Diencephalon (tissue), 1 donor: ENCODE measurements at places on chromosomes 2 and 18. TPM values are rescaled to one million over a fixed set of nuclear protein-coding genes. Genes with fewer than 3 reads are reported as not detected.

Gene SLC30A3
- total RNA-seq: 2.1 TPM

Gene WNT6
- total RNA-seq: 0.23 TPM

Gene NAT8
- total RNA-seq: not detected

Gene IL1RL1
- 0.69 TPM for total RNA-seq

Gene ACAA2
- total RNA-seq: 25.6 TPM

Gene DSC3
- 0.23 TPM for total RNA-seq

Gene MERTK
- 9.7 TPM for total RNA-seq

Gene OTX1
- total RNA-seq: 2.8 TPM

Gene IL1RL2
- total RNA-seq: 1.6 TPM

Gene STARD6
- total RNA-seq: not detected

Gene QPCT
- total RNA-seq: 41.8 TPM

Gene CYP26B1
- total RNA-seq: 2.1 TPM

Gene CBLN2
- 127 TPM for total RNA-seq

Gene MEIS1
- 54.2 TPM for total RNA-seq

Gene NT5DC4
- total RNA-seq: not detected

Gene C2orf15
- 17.5 TPM for total RNA-seq

Gene TSPYL6
- total RNA-seq: 0.23 TPM

Gene KYNU
- 0.23 TPM for total RNA-seq

Gene HTR2B
- total RNA-seq: 0.23 TPM

Gene RAB27B
- total RNA-seq: 118 TPM

Gene ZSWIM2
- 0.23 TPM for total RNA-seq

Gene RESP18
- 1.8 TPM for total RNA-seq

Gene C2orf66
- total RNA-seq: 0.69 TPM

Gene CCDC138
- 42.2 TPM for total RNA-seq

Gene ZNF385B
- 4.6 TPM for total RNA-seq

Gene CNTNAP5
- total RNA-seq: 66.2 TPM

Gene CNDP1
- 0.23 TPM for total RNA-seq

Gene KLF11
- total RNA-seq: 11.1 TPM

Gene SERPINB4
- total RNA-seq: not detected

Gene SKOR2
- total RNA-seq: 0.23 TPM

Gene MAP3K19
- 9.5 TPM for total RNA-seq

Gene OXER1
- not detected for total RNA-seq

Gene SLC35F5
- 131 TPM for total RNA-seq

Gene SNTG2
- 4.2 TPM for total RNA-seq

Gene ST6GAL2
- total RNA-seq: 170 TPM

Gene DGKD
- total RNA-seq: 62.5 TPM

Gene CRYBA2
- not detected for total RNA-seq

Gene SEPTIN10
- 80.5 TPM for total RNA-seq

Gene SLC4A5
- 3.2 TPM for total RNA-seq

Gene VWC2L
- 30.0 TPM for total RNA-seq

Gene KDM3A
- 38.5 TPM for total RNA-seq
